Effector CD4-positive, alpha-beta T cell (primary cell): ENCODE measurements at places on chromosomes 16 and 17.

- no peak for DNase-seq
Observed at GRCh38 chr17:43353393-43353792, 45.4 kb upstream of the ARL4D start.

DNA sequence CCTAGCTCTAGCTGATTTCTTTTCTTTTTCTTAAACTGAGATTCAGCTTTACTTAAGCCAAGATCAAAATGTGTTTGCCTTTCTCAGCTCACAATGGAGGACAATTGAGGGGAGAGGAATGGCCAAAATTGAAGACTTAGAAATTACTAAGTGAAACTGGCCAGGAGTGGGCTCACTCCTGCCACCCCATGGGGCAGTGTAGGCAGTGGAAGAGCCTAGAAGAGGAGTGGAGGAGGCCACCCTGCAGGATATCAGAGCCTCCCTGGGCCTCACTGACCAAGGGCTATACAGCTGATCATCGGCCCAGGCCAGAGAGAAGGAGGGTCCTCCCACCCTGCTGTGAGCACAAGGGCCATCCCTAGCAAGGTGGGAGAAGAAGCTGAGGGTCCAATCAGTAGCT, 119.8 kb downstream of the CCT6B start:
- DNase-seq, result no peak

DNA sequence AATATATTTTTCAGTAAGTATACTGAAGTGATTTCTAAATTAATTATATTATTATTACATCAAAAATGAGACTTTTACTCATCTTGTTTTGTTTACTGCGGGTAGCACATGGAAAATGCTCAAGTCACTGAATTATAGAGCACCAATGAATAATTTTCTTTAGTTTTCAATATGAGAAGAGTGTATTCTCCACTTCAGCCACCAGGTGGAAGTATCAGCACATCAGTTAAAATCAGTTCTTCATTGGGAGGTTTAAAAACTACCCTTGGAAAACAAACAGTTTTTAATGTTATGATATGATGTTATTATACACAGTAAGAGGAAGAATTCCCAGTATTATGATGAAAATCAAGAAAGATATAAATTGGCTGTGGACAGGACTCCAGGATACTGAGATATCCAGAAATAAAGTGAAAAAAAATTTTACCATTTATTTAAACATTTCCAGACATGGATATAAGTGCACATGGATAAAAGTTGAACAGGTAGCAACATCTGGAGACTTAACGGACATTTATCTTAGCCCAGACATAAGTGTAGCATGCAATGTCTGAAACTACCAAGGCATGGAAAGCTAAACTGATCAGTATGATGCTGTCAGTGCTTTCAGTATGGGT, 467.3 kb downstream of the KCNJ2 start:
- no peak for DNase-seq

DNA sequence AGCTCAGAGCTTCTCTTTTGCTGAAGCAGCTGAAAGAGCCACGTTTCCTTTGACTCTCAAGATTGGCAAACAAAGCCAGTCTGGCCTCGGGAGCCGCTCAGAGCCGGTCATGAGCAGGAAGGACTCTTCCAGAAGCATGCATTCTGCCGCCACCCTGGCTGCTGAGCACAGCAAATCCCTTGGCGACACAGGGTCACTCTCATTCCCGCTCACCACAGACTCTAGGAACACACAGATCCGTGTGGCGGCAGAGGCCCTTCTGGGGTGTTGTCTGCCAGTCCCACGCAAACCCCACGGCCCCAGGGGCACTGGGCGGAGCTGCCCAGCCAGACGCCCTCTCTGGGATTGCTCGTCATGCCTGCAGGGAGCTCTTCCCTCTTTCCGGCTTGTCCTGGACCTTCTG, 157.0 kb downstream of the C16orf95 start:
- DNase-seq, result no peak

DNA sequence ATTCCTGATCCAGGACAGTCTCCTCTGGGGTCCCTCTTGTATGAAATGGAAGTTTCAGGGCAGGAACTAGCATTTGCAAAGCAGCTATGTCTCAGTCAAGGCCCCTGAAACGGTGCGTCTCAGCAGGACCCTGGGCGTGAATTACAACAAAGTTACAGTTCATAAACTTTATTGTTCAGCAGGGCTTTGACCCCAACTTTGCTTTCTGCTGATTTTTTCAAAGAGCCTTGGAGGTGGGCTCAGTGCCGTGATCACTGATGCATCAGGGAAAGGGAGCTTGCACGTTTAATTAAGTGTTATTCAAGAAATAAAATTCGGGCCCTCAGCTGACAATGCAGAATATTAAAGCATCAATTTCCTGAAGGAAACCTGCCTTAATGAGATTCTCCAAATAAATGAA, 260.1 kb upstream of the C16orf82 start:
- no peak for DNase-seq

- no peak for DNase-seq
Observed at GRCh38 chr16:11252482-11252931, 3.5 kb downstream of the SOCS1 start.

DNA sequence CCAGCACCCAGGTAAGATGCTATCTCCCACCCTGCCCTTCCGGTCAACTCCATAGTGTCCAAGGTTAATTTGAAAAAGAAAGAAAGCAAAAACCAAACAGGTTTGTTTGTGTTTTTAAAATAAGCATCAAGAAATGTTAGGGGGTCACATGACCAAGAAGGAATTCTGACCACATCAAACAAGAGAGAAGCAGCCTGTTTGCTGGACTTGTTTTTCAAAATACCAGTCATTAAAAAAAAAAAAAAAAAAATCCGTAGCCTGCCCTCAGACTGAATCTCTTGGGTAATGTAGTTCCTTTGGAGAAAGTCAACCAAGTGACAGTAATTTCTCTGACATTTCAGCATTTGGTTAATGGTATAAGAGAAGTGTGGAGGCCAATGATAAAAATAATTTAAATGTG, 38.4 kb downstream of the HNF1B start:
- no peak for DNase-seq
